Urinary bladder (tissue), 4 donors: ENCODE measurements at places on chromosomes 12 and 14.
A peak's percentile ranks its signal among the peaks of the same experiment; 100 is the strongest.

DNA sequence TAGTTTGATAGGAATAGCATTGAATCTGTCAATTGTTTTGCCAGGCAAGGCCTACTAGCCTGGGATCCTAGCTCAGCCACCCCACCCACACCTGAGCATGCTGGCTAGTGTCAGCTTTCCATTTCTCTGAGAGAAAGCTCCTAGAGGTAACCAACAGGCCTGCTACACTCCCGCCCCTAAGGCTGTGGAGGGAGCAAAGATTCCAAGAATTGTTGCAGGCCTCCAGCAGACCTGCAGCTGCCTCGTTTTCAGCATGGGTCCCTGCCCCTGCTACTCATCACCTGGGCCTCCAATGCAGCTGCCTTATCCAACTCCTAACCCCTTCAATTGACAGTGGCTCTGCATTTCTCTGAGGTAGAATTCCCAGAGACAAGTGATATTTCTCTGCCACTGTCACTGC, 852.4 kb upstream of the MDGA2 start:
- no peak for DNase-seq

DNA sequence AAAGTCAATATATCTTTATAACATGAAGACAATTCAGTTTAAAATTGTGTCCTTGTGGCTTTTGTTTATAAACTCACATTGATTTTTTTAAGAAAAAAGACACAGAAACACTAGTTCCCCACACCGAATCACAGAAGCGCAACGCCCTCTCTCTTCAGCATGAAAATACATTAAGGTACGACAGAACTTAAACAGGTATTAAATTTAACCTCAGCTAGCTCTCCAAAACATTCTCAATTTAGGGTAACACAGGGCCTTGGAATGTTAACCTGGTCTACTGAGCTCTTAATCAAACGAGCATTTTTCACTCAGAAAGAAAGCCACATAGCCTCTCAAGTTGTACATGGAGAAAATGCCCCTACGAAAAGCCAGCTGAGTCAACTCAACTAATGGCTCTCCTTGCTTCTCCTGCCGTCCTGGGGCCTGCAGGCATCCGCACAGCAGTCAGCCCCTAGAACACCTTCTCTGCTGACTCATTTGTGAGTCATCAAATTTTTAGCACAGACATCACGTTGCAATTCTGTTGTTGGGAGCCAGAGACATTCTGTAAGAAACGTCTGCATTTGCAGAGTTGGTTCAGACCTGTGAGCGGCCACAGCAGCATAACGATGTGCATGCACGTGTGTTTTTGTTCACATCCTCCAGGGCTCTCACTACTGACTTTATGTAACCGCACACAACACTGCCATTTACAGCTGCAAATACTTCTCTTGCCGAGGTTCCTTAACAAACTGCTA, 141.6 kb downstream of the ITPR2 start:
- DNase-seq: no peak

DNA sequence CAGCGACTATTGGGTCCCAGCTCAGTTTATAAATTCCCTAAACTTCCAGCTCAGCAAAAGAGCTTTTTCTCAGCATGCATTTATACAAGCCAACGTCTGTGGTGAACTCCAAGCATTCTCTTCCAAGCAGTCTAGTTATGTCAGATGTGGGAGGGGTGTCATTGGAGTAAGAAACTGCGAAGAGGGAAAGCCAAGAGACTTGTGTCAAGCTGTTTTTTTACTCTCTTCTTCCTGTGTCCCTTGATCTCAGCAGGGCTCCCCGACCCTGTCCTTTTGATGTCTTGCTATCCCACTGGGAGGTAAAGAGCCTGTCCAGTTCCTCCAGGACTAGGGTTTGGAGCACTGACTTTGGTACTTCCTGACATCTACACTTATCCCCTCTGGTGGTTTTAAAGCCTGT, 69.0 kb downstream of the PPM1H start:
- no peak for DNase-seq

GRCh38 chr14:91154851-91155625, 41.2 kb downstream of the DGLUCY start:
- DNase-seq: peak; percentile 26
